ENCODE measurements at places on chromosomes 3 and 15.

DNA sequence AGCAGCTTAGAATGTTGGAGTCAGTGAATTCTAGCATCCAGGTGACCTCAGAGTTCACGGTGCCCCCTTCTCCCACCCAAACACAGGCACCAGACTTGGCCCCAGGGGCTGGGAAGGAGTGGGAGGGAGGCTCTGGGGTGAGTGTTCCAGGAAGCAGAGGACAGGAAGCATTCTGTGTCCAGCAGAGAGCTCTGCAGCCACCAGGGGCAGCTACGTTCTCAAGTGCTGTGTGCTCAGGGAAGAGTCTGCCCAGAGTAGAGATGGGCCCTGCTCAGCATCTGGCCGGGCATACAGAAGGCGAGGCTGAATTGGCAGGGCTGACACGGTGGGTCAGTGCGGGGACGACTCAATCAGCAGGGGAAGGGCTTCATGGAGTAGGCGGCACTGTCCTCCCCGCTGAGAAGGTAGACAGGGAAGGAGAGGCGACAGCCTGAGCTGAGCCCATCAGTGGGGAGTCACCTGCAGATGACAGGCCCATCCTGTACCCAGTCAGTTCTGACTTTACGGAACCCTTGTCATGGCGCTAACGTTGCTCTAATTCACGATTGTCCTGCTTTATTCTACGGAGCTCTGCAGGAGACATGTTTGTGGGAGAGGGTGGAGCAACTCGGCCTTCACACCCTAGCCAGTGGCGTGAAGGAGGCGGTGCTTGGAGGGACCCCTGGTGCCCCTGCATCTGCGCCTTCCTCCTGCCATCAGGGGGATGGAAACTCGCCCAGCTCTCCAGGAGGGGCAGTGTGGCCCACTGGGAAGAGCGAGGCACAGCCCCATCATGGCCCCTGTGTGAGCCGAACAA, 82.2 kb downstream of the C3orf70 start:
- peak; percentile 68 for DNase-seq

- DNase-seq, result no peak
Observed at GRCh38 chr3:100789579-100789978, 80.3 kb downstream of the TFG start.

DNA sequence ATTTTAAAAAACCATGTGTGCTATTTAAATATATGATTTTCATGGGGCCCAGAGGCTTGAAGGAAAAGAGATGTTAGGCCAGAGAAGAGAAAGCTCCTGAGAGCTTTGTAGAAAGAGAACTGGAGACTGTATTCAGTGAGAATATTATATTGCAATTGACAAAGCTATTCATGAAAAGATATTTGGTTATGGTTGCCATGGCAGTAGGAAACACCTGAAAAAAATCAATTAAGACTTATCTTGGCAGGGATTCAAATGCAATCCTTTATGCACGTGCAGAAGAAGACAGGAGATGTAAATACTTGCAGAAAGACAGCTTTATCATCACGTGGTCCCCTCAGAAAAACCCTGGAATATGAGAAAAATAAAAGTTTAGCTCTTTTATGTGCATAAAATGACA, 636.0 kb upstream of the TBL1XR1 start:
- no peak for DNase-seq

GRCh38 chr3:71541313-71541712, 42.2 kb downstream of the FOXP1 start:
- DNase-seq, result no peak

GRCh38 chr3:175489406-175489805, 630.3 kb downstream of the NAALADL2 start:
- DNase-seq, result no peak

Data from H54 (cell line).